ENCODE measurements at places on chromosomes 12 and 14. TPM values are rescaled to one million over a fixed set of nuclear protein-coding genes. Genes with fewer than 3 reads are reported as not detected.
A peak's percentile ranks its signal among the peaks of the same experiment; 100 is the strongest.

DNA sequence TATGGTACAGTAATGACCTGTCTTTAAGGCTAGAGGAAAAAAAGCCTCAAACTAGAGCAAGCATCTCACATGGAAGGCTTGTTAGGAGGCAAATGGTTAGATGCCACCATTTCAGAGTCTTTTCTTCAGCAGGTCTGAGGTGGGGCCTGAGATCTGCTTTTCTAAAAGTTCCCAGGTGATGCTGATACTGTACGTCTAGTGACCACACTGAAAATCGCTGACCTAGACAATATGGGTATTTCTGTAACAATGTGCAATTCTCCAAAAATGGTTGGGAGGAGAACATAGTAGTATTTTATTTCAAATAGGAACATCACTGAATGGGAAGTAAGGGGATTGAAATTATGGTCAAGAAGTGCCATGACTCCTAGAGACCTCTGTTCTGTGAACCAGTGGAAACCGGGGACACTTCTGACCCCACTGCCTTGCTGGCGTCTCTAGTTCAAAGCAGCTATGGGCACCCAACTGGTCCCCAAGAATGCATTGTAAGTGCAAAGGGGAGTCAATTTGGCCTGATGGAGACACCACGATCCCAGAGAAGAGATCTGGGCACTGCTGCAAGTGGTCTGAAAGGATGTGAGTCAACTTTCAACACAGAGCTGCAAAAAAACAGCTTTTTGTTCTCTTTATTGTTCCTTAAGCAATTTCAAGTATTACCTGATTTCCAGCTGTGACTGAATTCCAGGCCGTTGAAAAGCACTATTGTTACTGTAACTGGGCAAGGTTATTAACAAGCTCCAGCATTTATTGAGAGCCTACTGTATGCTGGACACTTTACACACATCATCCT is 54.4 kb upstream of the PLEKHG7 start:
- DNase-seq, result peak; percentile 44

DNA sequence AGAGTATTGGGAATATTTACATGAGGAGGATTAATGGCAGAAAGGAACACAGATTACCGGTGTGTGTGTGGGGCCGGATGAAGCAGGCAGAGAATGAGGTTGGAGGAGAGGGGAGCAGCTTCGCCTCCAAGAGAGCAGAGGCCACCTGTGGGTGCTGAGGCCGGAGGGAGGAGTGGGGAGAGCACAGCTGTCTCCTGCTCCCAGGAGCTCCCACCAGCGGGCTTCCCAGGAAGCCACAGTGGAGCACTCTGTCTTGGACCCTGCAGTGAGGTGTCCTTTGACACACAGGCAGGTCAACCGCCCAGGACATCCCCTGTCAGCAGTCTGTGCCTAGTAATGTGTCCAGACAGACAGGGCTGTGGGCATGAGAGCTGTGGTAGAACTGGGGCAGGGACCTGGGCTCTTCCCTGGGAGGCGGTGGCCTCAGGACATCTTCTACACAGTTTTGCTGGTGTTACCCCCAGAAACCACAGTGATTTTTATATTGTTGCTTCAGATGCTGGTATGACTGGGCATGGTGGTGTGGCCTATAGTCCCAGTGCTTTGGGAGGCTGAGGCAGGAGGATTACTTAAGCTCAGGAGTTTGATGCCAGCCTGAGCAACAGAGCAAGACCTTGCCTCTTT is 18.5 kb upstream of the AMN start:
- DNase-seq, result no peak

- peak; percentile 90 for DNase-seq
Observed at GRCh38 chr14:69153152-69153872, 393 bp upstream of the DCAF5 start.

GRCh38 chr12:19411234-19412204 is 27.8 kb upstream of the AEBP2 start:
- no peak for DNase-seq

GRCh38 chr14:33740531-33740930 is 210.3 kb downstream of the EGLN3 start:
- no peak for DNase-seq

- peak; percentile 40 for DNase-seq
Observed at GRCh38 chr12:65881965-65882413, 57.7 kb downstream of the HMGA2 start.

GRCh38 chr14:27608377-27608776 is 1010.5 kb upstream of the NOVA1 start:
- DNase-seq, result no peak

GRCh38 chr12:58765076-58765475 is 155.2 kb downstream of the LRIG3 start:
- no peak for DNase-seq

DNA sequence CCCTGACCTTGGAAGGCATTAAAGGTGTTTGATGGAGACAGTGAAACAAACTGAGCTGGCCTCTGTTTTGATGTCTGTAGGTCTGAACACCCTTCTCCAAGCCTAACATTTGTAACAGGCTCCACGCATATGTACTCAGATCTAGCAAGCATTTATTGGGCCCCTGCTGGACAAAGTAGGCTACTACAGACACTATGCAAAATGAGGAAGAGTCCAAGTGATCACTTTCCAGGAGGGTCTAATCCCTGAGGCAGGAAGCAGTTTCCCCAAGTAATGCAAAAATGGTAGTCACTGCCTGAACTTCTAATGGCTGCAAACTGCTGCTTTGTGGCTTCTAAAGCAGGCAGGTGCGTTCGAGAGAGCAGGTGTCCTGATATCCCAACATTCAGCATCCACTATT is 405.8 kb downstream of the MED13L start:
- peak; percentile 29 for DNase-seq

- no peak for DNase-seq
Observed at GRCh38 chr14:58826845-58827686, 189.3 kb downstream of the DACT1 start.

GRCh38 chr12:107091381-107091780 is 2.0 kb downstream of the CRY1 start:
- peak; percentile 78 for DNase-seq

DNA sequence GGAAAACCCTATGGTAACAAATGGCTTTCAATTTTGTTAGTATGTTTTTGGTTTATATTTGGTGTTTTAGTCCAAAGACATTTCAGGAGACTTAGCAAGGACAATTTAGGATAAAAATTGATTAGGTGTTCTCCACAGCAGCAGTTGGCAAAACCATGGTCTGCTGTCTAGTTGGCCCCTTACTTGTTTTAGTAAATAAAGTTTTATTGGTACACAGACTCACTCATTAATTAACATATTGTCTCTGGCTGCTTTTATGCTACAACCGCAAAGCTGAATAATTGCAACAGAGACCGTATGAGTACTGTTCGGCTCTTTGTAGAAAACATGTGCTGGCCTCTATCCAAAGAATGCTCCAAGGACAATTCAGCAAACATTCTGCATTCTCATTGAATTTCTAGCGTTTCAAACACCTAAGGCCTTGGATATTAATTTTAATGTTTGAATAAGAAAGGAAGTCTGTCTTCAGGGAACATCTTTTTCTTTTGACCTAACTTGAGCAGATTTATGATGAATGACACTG is 77.7 kb downstream of the CCDC92 start:
- DNase-seq, result no peak

DNA sequence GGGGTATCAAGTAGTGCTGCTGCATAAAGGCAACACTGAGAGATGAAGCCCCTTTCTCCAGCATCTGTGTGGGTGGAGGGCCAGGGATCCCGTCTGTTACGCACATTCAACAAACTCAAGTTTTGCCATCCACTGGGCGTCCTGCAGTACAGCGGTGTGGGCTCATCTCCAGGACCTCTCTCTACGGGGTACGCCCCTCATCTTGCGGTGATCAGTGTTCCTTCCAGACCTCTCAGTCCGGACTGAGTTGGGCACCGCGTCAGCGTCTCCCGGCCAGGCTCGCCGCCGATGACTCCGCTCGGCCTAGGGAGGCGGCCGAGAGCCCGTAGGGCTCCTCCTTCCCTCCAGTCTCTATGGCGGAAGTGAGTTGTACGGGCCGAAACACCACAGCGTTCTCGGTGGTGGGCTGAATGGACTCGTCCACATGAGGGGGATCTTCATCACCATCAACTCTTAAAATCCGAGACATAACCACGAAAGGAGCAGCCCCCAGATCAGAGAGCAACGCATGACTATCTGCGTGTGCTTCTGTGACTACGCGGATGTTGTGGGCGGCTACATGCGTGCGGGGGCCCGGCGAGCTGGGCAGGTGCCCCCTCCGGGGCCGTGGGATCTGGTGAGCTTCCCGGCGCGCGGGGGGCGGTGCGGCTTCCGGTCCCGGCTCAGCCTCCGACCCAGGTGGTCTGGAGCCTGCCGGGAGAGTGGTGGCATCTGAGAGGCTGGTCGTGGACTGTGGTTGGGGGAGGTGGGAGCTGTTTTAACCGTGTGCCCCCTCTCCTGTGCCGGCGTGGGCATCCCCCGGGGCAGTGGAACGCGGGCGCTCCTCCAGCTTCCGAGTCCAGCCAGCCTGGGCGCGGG is at the start of gene ATG101:
Gene ATG101, plus strand, starts transcription at position 652 of the 858 bp plus-strand sequence. CDS start 3,673 bp downstream, outside the sequence.
- DNase-seq, result peak; percentile 93

DNA sequence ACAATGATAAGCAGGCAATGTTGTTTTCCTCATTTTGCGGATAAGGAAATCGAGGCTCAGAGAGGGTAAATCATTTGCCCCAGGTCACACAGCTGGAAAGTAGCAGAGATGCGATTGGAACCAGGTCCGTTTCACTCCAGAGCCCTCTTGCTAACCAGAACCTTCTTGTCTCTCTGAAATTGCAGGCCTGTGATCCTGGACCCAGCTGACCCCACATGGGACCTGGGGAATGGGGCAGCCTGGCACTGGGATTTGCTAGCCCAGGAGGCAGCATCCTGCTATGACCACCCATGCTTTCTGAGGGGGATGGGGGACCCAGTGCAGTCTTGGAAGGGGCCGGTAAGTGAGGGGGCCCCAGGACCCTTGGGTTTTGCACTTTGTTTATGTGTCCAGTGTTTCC is 9.5 kb downstream of the OAS3 start:
- DNase-seq, result no peak

DNA sequence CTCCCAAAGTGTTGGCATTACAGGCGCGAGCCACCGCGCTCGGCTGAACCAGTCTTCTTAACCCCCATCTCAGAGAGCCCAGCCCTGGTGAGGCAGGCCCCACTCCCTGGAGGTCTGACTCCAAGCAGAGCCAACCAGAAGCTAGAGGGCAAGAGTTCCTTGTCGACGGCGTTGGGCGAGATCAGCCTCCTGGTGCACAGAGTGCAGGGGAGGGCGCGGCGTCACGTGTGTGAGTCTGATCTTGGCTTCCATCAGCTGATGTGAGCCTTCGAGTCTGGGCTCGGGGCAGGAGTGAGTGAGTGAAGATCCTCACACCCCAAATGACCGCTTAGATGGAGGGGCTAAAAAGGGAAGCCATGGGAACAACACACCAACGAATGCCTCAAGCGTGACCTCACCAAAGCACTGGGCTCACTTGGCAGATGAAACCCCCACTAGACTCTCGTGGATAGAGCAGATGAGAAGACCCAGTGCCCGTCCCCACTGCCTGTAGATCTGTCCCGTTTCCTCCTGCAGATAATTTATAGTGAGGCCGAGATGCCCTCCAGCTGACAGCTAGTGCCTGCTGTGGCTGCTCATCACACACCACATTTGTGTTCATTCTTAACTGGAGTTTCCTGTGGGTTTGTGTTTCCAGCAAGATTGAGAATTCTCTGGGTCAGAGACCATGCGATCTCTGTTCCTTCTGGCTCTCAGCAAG is 28.6 kb upstream of the ADGRD1 start:
- peak; percentile 4 for DNase-seq

- no peak for DNase-seq
Observed at GRCh38 chr12:52878507-52879393, 26.1 kb downstream of the KRT8 start.

DNA sequence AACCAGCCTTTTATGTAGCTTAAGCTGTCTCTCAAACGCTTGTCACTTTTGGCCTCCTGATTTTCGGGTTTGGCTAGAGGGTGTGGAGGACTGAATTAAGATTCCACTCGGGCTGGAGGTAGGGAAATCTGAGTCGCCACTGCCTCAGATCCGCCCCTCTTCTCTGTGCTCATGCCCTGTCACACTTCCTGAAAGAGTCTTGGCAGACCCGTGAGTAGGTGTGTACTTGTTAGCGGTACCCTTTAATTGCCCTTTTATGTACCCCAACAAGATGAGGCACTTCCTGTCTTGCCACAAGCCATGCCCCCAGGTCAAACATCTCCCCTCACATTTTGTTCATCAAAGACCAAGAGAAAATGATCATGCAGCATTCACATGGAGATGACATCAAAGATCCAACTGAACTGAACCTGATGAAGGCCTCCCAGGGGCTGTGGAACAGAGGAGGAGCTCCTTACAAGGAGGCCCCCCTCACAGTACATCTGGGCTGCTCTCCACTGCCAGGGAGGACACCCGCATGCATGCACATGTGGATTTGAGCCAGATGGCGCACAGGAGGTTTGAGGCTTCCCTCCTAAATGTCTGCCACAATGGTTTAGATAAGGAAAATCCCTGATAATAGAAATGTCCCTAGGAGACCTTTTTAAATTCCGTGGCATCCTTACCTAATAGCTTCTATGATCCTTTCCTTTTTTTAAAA is 86.5 kb upstream of the CDKN3 start:
- no peak for DNase-seq

DNA sequence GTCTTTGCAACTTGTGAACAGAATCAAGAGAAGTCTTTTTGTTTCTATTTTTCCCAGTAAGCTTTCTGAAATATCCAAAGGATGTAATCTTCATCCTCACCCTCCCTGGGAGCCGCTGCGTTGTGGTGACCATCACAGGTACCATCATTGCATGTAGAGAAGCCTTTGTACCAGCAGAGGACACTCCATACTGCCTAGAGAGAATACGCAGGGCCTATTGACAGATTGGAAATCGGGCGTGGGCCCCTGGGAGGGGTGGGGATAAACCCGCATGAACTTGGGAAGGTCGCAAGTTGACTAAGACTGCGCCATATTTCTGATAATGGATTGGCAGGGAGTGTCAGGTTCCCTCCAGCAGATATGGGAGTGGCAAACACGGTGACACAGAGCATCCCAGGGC is 12.7 kb downstream of the KRT1 start:
- no peak for DNase-seq

GRCh38 chr12:93279565-93280412 is 97.9 kb upstream of the NUDT4 start:
- no peak for DNase-seq

GRCh38 chr12:116310082-116310481 is 32.6 kb upstream of the MED13L start:
- DNase-seq, result no peak

- DNase-seq, result no peak
Observed at GRCh38 chr12:55719371-55719770, 822 bp upstream of the RDH5 start.

GRCh38 chr12:59812716-59813115 is 216.9 kb downstream of the SLC16A7 start:
- no peak for DNase-seq

GRCh38 chr12:50221228-50222008 is 54.2 kb upstream of the CERS5 start:
- peak; percentile 84 for DNase-seq

GRCh38 chr12:92107094-92107493 is 38.6 kb downstream of the BTG1 start:
- no peak for DNase-seq

Gene TAS2R50
- 0.75 TPM for total RNA-seq

Gene CEBPE
- total RNA-seq, result 0.11 TPM

Gene GLIPR1L2
- total RNA-seq, result 0.32 TPM

Gene CRACR2A
- total RNA-seq, result 6.7 TPM

Gene SERPINA1
- not detected for total RNA-seq

Gene TROAP
- 32.8 TPM for total RNA-seq

Gene IQSEC3
- not detected for total RNA-seq

Gene GPRC5D
- total RNA-seq, result not detected

Gene C1S
- 26.9 TPM for total RNA-seq

Gene TTC7B
- 36.4 TPM for total RNA-seq

Gene KIAA0586
- total RNA-seq, result 45.4 TPM

Gene CLEC6A
- not detected for total RNA-seq

Gene SLC39A5
- not detected for total RNA-seq

Gene SERPINA9
- not detected for total RNA-seq

All from LHCN-M2 (cell line).